ENCODE measurements at places on chromosomes 5 and 9.

DNA sequence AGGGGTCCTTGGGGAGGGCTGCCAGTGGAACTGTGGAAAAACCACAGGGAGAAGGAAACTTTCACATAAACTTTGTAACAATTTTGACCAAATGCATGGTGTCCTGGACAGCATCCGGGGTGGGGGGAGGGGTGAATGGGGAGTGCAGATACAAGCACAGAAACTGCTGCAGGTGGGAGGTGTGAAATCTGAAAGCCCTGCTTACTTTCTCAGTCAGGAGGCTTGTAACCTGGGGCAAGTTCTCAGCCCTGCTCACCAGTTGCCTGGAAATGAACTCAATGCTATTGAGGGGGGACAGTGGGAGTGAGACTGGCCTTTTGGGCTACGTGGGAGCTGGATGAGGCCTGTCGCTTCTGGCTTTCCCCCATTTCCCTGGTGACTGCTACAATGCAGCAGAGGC lies 694.5 kb upstream of the ZNF608 start:
- no peak for DNase-seq

DNA sequence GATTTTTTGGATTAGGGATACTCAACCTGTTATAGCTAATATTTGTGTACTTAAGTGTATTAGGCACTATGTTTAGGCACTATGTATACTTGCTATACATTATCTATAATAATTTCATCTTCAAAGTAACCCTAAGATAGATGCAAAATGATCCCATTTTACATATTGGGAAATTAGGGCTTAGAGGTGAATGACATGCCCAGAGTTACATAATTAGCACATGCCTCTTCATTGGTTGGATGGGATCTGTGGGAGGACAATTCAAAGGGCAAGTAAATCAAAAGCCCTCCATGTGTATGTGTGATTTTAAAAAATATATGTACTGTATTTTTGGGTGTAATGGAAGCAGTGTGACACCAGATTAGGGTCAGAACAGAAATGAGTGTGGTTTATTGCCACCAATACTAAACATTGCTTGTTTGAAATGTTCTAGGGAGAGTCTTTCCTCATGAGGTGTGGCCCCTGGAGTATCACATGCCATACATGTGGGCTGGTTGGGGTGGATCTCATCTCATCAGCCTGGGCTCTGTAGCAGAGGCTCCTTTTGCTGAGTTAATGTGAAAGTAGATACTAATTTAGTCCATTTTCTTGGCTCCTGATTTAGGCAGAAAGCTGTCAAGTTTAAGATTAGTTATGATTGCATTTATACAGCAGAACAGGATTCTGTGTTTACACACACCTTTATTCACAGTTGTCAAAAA lies 5.5 kb downstream of the C9orf85 start:
- no peak for DNase-seq

DNA sequence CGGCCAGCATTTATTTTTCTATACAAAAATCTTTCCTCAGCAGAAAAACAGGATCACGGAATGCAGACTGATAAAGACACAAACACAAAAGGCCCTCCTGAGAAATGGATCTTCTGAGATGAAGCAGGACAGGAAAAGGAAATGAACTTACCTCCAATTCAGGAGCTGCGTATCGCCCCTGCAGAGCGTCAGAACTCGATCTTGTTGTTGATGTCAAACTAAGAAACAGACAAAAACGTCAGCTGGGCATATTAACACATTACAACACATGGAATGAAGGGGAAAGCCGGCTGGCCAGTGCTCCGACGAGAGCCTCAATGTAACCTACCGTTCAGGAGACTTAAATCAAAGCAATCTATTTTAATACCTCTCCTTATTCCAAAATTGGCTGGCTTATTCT lies 105.1 kb downstream of the SERINC5 start:
- no peak for DNase-seq

DNA sequence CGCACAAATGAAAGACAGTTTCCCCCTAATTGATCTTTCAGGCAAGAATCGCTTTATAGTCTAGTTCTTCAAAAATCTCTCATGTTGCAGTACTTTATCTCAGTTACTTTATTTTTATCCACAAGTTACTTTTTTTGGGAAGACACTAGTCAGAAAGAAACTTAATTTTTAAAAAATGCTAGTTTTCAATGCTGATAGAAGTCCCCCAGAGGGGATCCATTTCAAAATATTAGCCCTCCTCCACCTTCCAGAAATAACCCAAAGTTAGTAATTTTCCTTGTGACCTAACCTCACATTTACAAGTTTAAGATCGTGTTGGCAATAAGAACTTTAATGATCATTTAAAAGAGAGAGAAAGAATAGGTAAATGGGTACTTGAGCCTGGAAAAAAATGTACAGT lies 11.0 kb downstream of the C1QTNF3 start:
- no peak for DNase-seq

GRCh38 chr5:40626801-40627200 lies 52.9 kb upstream of the PTGER4 start:
- DNase-seq, result no peak

DNA sequence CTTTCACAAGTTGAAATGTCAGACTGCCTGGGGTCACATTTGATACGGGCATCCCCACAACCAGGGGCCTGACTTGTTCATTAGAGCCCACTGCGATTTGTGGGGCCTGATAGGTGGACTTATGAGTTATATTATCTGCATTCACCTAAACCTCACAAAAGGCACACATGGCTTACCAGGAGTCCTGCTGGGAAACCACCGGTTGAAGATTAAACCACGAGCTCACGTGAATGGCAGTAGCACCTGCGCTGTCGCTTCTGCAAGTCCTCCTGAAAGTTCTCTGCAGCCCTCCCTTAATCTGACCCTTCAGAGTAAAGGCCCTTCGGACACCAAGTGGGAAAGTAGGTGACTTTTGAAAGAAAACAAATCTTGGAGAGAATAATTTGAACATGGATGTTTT lies 68.9 kb downstream of the PPIC start:
- no peak for DNase-seq

- DNase-seq, result no peak
These were observed 91.7 kb downstream of the RFK start for GRCh38 chr9:76302543-76302942.

- no peak for DNase-seq
These were observed 3.2 kb downstream of the PRSS3 start for GRCh38 chr9:33798545-33798944.

- DNase-seq, result no peak
These were observed 92.1 kb downstream of the LMNB1 start for GRCh38 chr5:126869005-126869451.

- DNase-seq, result no peak
These were observed 204.5 kb downstream of the FBXL7 start for GRCh38 chr5:15704397-15704947.

- no peak for DNase-seq
These were observed 2.0 kb downstream of the CCL19 start for GRCh38 chr9:34689116-34689470.

- DNase-seq, result peak; percentile 13
These were observed 47.1 kb upstream of the SH3GL2 start for GRCh38 chr9:17531642-17532254.

- DNase-seq, result no peak
These were observed 132.7 kb upstream of the TNC start for GRCh38 chr9:115250621-115251032.

GRCh38 chr5:137710086-137710485 lies 25.8 kb downstream of the KLHL3 start:
- DNase-seq, result no peak

GRCh38 chr5:125412561-125413495 lies 666.4 kb upstream of the ZNF608 start:
- no peak for DNase-seq

DNA sequence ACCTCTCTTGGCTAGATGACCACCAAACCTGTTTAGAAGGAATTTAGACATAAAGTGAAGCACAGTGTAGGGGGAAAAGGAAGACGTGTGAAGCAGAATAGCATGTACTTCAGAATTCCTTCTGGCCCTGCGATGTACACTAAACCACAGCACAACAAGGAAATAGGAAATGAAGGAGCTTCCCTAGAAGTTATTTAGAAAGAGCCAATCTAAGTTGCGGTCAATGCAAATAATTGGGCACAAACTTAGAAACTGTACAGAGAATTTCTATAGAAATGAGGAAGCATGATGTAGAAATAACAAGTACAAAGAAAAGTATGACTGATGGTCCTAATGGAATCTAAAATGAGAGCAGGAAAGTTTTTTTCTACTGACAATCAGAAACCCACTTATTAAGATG lies 41.5 kb downstream of the ANKRD55 start:
- no peak for DNase-seq

GRCh38 chr9:1273859-1274258 lies 223.7 kb downstream of the DMRT2 start:
- DNase-seq, result no peak

GRCh38 chr9:114282507-114282906 lies 40.4 kb upstream of the ORM1 start:
- no peak for DNase-seq

DNA sequence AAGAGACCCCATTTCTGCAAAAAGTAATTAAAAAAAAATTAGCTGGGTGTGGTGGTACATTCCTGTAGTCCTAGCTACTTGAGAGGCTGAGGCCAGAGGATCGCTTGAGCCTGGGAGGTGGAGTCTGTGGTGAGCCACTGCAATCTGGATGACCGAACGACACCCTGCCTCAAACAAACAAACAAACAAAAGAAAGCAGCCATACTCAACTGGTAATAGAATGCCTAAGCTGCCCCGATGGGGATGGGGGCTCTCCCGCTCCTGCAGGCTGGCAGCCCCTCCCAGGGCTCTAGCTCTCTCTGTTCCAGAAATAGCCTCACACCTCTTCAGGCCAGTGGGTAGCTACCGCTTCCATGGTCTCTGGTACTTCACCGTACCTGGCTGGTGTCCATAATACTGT lies 241.8 kb downstream of the FANCC start:
- DNase-seq, result no peak

DNA sequence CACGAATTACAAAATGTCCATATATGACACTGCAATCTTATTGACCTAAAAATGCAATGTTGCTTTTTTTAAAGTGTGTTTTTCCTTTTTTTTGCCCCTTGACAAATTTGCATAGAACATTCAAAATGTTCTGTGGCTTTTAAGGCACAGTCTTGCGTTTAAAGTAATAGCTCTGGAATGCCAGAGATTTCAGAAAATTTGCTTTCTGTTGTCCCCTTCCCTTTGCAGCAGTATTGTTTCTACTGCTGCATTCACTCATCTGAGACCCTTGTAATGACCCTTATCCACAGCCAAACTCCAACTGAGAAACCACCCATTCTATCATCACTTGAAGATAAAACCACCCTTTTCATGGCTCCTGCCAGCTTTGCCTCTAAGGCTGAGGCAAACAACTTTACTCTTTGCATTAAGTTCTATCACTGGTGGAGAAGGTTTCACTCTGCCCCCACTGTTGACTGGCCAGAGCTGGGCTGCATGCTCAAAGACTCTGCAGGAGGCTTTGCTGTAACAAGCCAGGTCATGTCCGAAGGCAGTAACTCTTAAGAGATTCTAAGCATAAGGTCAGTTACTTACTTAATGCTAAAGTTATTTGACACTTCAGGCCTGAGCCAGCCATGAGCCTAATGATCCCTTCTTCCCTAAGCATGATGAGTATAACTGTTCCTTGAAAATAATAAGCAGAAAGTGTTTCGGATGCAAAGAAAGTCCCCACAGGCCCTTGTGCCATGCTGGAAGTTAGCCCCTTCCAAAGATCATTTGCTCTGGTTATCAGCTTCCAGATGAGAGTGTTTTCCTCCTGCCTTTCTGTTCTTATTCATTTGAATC lies 101.9 kb downstream of the CD180 start:
- no peak for DNase-seq

GRCh38 chr9:136339173-136339957 lies 12.0 kb downstream of the GPSM1 start:
- DNase-seq, result peak; percentile 32

DNA sequence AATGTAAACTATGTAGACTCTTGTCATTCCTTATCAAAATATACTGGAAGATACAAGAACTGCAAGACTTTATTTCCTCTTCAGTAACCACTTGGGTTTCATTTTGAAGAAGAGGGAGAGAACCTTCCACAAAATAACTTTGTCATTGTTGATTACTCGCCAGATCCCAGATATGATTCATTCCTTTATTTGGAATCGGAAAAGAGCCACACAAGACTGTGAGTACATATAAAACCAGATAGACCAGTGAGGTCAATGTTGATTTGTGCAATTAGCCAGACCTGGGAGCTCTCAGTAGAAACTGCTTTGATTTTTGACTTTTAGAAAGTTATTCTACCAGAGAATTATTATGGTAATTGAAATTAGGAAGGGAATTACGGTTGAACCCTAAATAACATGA lies 146.1 kb downstream of the TMEM167A start:
- DNase-seq, result no peak

GRCh38 chr5:50697739-50698138 lies 31.3 kb downstream of the PARP8 start:
- DNase-seq, result no peak

GRCh38 chr5:165631235-165631634 lies 2125.8 kb downstream of the MAT2B start:
- DNase-seq, result no peak

GRCh38 chr9:86807367-86807976 lies 139.8 kb downstream of the GAS1 start:
- DNase-seq, result no peak

DNA sequence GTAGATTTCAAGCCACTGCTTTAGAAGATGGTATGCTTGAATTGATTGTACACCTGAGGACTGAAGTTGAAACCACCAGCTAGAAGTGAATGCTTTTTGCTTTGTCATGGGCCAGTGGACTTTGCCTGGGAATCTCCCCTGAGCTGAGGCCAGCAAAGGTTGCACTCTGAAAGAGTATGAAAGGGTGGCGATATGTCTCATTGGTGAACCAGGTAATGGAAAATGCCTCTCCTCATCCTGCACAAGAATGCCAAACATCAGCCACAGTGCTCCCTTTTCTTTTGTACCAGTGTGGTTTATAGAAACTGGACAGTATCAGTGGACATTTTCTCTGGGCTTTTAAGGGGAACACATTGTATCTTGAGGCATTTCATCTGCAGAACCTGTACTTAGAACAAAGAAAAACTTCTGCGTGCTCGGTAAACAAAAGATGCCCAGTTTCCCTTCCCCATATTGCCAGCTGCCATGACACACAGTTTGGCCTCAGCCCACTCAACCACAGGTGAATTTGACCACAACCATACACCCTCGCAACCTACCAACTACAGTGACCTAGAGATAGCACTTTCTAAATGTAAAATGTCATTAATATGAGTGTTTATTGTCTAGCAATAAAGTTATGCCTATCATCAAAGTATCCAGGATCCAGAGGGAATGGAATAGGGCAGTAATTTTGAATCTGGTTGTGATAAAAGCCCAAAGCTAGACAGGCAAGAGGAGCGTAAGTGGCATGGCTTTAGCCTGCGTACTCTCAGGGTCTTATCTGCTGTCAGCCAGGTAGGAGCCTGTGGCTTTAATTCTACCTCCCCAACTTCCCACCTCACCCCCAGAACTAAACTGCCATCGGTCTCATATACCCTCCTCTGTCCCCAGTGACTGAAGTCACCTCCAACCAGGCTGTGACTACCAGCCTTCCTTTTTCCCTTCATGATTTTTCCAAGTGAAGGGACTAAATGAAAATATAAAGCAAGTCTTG lies 79.5 kb upstream of the LHFPL2 start:
- DNase-seq, result no peak

DNA sequence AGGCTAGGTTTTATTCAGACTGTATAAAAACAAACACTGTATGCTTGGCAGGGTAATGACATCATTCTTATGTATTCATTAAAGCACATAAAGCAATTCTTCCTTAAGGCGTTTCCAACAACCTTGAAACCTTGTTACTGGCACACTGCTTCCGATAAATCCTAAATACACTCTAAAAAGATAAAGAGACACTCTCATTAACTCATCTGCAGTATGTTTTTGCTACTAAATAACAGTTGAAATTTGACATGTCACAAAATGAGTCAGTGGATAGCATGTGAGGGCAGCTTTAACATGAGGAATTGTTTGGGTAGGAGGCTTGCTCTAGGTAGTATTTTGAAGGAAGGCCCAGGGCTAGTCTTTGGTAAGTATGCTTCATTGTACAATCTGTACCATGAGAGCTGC lies 13.7 kb downstream of the YIPF5 start:
- DNase-seq, result no peak

Measured in stimulated activated CD4-positive, alpha-beta T cell treated with anti-CD3 and anti-CD28 coated beads, Interleukin-12 subunit alpha, Interleukin-12 subunit beta, amount 100 ng/mL, for 48 hours (primary cell).